ENCODE measurements at places on chromosomes 6 and 20. TPM values are rescaled to one million over a fixed set of nuclear protein-coding genes. Genes with fewer than 3 reads are reported as not detected.

Gene KCNQ2
- 112 TPM for total RNA-seq

Gene TENT5A
- total RNA-seq = 4.2 TPM

Gene TRIM10
- total RNA-seq = 0.22 TPM

Gene HRH3
- 2.9 TPM for total RNA-seq

- no peak overlapping the region for H3K27ac ChIP-seq
- DNase-seq = no peak
- peaks cover 7% of the 10 kb centered on the region for H3K4me1 ChIP-seq
- H3K36me3 ChIP-seq = no peaks in the 10 kb centered on the region
Observed at GRCh38 chr6:39681674-39682121, 43.5 kb downstream of the KIF6 start.

- peaks cover 39% of the 10 kb centered on the region for H3K4me1 ChIP-seq
- DNase-seq = no peak
- no peak overlapping the region for H3K4me3 ChIP-seq
- peaks cover 2% of the 10 kb centered on the region for H3K27me3 ChIP-seq
- no peaks in the 10 kb centered on the region for H3K36me3 ChIP-seq
Observed at GRCh38 chr6:109299776-109300564, 82.3 kb downstream of the CD164 start.

- no peak for DNase-seq
- H3K27me3 ChIP-seq = no peaks in the 10 kb centered on the region
- no peak overlapping the region for H3K4me3 ChIP-seq
- H3K27ac ChIP-seq = no peak overlapping the region
Observed at GRCh38 chr6:144778773-144779492, 493.8 kb downstream of the UTRN start.

Gene PMEPA1
- 29.8 TPM for total RNA-seq

DNA sequence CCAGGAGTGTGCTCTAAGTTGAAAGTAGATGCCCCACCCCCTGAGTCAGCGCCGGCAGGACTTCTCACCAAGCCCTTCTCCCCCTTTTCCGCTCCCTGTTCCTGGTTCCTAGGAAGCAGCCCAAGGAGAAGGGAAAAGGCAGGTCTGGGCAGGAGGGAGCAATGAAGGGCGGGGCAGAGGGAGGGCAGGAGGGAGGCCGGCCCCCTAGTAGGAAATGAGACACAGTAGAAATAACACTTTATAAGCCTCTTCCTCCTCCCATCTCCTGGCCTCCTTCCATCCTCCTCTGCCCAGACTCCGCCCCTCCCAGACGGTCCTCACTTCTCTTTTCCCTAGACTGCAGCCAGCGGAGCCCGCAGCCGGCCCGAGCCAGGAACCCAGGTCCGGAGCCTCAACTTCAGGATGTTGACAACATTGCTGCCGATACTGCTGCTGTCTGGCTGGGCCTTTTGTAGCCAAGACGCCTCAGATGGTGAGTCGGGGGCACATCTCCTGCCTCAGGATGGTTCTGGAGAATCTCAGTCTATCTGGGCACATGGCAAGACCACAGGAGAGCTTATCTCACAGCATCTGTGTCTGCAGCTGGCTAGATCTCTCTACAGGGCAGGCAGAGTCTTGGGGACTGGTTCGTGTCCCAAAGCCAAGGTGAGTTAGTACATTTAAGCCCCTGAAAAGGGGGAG is at the start of gene PROCR:
PROCR (plus strand) TSS at position 320 of the 681 bp plus-strand sequence; CDS start at position 403, 83 bp downstream.
- H3K36me3 ChIP-seq = peaks cover 10% of the 10 kb centered on the region
- peak within 1 kb of the TSS; percentile 42 for H3K27ac ChIP-seq
- peak within 1 kb of the TSS; percentile 70 for H3K4me3 ChIP-seq
- peaks cover 22% of the 10 kb centered on the region for H3K27me3 ChIP-seq

DNA sequence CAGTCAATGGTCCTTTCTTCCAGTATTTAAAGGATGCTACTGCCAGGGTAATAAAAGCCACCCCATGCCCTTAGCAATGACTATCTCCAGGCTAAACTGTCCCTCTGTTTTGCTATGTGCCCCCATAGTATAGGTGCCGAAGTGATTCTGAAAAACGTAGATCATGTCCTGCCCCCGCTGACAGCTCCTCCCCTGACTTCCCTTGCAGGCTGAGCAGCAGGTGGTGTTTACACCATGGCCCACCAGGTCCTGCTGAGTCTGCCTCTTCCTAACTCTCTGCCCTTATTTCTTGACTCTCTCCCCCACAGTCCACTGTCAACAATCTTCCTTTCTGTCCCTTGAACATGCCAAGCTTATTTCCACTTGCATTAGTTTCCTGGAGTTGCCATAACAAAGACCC is 352.5 kb upstream of the TSHZ2 start:
- no peak overlapping the region for H3K4me3 ChIP-seq
- DNase-seq = no peak
- H3K27me3 ChIP-seq = no peaks in the 10 kb centered on the region

- peak overlapping the region; percentile 68 for H3K27ac ChIP-seq
- H3K36me3 ChIP-seq = peaks cover 7% of the 10 kb centered on the region
- H3K4me1 ChIP-seq = peaks cover 9% of the 10 kb centered on the region
Observed at GRCh38 chr6:32825966-32826365, 9.2 kb upstream of the HLA-DOB start.

GRCh38 chr6:82084324-82084920 is 163.1 kb downstream of the IBTK start:
- H3K4me3 ChIP-seq = no peak overlapping the region
- no peak for DNase-seq
- H3K27me3 ChIP-seq = no peaks in the 10 kb centered on the region
- 0 out of 2 replicates have a peak, but pooled peaks cover 2% of the 10 kb centered on the region for H3K4me1 ChIP-seq

Gene KIAA1586
- total RNA-seq = 17.6 TPM

Gene IMPG1
- total RNA-seq = not detected

DNA sequence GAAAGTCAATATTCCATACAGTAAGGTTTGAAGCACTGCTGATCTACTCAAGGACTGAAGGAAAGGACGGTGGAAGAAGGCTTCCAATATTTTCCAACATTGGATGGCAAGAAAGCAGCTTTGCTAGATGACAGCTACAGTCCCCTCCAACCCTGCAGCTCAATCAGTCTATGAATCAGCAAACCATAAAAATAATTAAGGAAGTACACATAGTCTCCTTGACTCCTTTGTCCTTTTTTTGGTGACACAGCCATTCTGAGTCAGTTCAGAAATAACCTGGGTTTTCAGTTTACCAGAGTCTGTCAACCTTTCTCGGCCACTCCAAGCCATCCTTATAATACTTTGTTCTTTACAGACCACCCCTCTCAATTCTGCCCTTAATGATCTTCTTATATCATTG is 232.5 kb downstream of the IBTK start:
- H3K4me3 ChIP-seq = no peak overlapping the region
- no peak for DNase-seq
- H3K27ac ChIP-seq = no peak overlapping the region

DNA sequence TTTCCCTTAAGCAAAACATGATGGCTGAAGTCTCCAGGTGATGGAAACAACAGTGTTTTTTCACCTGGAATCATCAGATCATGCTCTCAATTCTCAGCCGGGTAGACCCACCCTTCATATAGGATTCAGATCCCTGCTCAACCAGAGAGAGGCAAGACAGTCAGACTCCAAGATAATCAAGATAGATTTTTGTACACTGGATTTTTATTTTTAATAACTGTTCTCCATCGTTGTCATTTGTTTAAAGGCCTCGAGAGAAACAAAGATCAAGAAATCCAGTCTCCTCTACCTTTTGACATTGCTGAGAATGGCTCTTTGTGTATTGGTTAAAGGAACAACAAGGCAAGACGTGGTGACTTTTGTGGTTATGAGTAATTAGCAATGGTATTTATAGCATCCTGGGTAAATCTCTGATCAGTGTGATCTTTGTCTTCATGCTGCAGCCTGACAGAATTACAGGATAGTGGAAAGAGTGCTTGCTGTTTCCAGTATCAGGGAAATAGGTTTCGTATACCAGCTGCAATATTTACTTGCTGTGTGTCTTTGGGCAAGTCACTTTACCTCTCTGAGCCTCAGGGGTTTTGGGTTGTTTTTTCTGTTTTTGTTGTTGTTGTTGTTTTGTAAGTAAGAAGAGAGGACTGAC is 29.9 kb downstream of the ID4 start:
- no peaks in the 10 kb centered on the region for H3K4me1 ChIP-seq
- no peaks in the 10 kb centered on the region for H3K36me3 ChIP-seq
- H3K27ac ChIP-seq = no peak overlapping the region
- H3K4me3 ChIP-seq = no peak overlapping the region
- no peaks in the 10 kb centered on the region for H3K27me3 ChIP-seq

Gene SYCP2L
- 6.3 TPM for total RNA-seq

GRCh38 chr6:47633141-47633540 is 65.2 kb upstream of the ADGRF4 start:
- peaks cover 29% of the 10 kb centered on the region for H3K4me1 ChIP-seq
- H3K4me3 ChIP-seq = no peak overlapping the region
- no peak overlapping the region for H3K27ac ChIP-seq
- DNase-seq = no peak
- peaks cover 3% of the 10 kb centered on the region for H3K27me3 ChIP-seq

Gene SOD2
- total RNA-seq = 86.3 TPM

DNA sequence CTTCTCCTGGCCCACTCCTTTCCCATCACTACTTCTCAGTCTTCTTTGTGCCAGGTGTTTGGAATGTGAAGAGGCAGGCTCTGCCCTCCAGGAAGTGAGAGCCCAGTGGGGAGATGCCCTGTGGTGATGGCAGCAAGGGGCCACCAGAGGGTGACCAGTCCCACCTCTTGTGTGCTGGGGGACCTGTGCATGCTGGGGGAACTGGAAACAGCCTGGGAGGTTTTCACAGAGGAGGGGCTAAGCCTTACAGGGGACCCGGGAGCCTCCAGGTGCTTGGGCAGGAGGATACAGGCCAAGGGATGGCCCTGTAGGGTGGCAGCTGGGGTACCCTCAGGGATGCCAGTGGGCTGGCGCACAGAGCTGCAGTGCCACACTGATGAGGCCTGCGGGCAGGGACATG is 72.3 kb downstream of the RAMACL start:
- H3K4me3 ChIP-seq = no peak overlapping the region
- no peak overlapping the region for H3K27ac ChIP-seq
- H3K27me3 ChIP-seq = no peaks in the 10 kb centered on the region
- no peak for DNase-seq

- H3K4me3 ChIP-seq = no peak overlapping the region
- H3K36me3 ChIP-seq = peaks cover 61% of the 10 kb centered on the region
Observed at GRCh38 chr20:3908667-3909066, 19.5 kb downstream of the PANK2 start.

DNA sequence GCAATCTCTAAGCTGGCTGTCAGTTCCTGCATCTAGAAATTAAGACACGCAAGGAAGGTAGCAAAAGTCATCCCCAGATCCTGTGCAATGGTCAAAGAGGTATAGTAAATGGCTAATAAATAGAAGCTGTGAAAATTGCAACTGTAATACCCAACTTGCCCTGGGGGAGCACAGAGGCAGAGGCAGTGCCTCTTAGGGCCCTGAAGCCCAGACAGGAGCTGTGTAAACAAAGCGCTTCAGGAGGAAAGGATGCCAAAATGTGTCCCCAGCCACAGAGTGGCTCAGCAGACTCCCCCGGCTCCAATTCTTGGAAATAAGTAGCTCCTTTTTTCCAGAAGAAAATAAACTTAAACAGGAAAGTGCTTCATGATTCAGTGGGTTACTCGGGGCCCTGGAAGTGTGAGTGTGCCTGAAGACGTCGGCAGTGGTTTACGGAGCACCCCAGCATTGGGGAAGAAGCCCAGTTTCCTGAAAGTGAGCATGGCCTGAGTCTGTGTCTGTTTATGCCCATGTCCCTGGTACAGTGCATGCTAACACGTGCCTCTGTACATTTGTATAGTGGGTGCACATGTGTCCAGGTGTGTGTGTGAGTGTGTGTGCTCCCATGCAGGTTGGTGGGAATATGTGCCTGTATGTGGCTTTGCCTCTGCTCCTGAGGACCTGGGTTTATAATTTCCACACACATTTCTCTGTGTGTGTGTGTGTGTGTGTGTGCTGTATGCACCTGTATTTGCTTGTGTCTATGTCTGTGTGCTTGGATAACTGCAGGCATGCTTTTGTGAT is 246.7 kb downstream of the MAFB start:
- no peak overlapping the region for H3K4me3 ChIP-seq
- H3K27me3 ChIP-seq = no peaks in the 10 kb centered on the region
- H3K36me3 ChIP-seq = no peaks in the 10 kb centered on the region
- peaks cover 34% of the 10 kb centered on the region for H3K4me1 ChIP-seq
- peak; percentile 51 for DNase-seq
- no peak overlapping the region for H3K27ac ChIP-seq

Gene C6orf163
- 2.0 TPM for total RNA-seq

Gene DEFB124
- total RNA-seq = not detected

- peak within 1 kb of the TSS; percentile 93 for H3K4me3 ChIP-seq
- H3K27ac ChIP-seq = peak within 1 kb of the TSS; percentile 3
- no peaks in the 10 kb centered on the region for H3K36me3 ChIP-seq
- peaks cover 36% of the 10 kb centered on the region for H3K4me1 ChIP-seq
- DNase-seq = peak; percentile 66
Observed at GRCh38 chr6:133888929-133889556, at the start of gene TCF21. Gene TCF21, plus strand, starts transcription at chr6:133889113. Its CDS starts 285 bp downstream, at chr6:133889398.

Gene HFE
- total RNA-seq = 1.9 TPM

GRCh38 chr6:158384671-158385110 is 72.4 kb downstream of the TULP4 start:
- H3K4me3 ChIP-seq = no peak overlapping the region
- H3K36me3 ChIP-seq = peaks cover 16% of the 10 kb centered on the region
- no peaks in the 10 kb centered on the region for H3K27me3 ChIP-seq
- H3K27ac ChIP-seq = no peak overlapping the region

Gene BPI
- not detected for total RNA-seq

DNA sequence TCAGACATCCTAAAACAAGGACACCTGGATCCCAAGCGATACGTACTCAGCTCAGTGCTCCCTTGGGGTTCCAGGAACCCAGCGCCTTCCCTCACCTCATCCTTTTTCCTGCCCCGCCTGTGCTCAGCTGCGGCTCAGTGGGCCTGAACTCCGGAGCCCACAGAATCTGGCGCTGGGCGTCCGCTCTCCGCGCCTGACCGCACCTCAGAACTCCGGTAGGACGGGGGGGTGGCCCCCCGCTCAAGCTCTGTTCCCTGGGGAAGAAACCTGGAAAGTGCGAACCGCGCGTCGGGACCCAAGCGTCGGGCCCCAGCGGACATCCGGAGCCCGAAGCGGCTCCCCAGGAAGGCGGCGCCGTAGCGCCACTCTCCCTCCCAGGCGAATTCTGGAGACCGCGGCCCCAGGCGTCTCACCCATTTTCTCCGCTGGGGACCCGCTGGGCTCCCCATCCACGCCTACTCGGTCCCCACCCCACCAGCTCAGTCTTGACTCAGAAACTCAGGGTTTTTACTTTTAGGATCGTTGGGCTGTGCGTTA is 336 bp upstream of the LY6G5C start:
- H3K4me3 ChIP-seq = peak overlapping the region; percentile 89
- no peak overlapping the region for H3K27ac ChIP-seq
- H3K4me1 ChIP-seq = peaks cover 16% of the 10 kb centered on the region
- H3K36me3 ChIP-seq = no peaks in the 10 kb centered on the region

GRCh38 chr20:24164360-24164759 is 175.8 kb upstream of the GGTLC1 start:
- no peaks in the 10 kb centered on the region for H3K36me3 ChIP-seq
- no peak overlapping the region for H3K4me3 ChIP-seq
- peak; percentile 76 for DNase-seq
- H3K4me1 ChIP-seq = peaks cover 32% of the 10 kb centered on the region
- peaks cover 3% of the 10 kb centered on the region for H3K27me3 ChIP-seq

DNA sequence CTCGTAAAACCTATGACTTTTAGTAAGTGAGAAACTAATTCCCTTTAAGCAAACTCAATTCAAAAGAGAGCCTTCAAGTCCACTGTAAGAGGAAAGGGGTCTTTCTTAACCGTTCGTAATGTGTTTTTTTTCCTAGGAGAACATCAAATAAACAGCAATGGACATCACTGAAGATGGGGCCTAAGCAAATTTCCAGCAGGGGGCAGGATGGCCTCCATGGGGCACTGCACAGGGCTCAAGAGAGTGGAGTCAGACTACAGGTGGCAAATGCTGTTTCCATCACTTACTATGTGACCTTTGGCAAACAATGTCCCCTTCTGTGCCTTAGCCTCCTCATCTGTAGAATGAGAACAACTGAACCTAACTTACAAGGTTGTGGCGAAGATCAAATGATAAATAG is 88.7 kb downstream of the ARHGAP18 start:
- H3K4me3 ChIP-seq = no peak overlapping the region
- H3K36me3 ChIP-seq = peaks cover 6% of the 10 kb centered on the region
- peak; percentile 36 for DNase-seq

Gene MEI4
- total RNA-seq = 0.18 TPM

Data from WTC11 (cell line).